AG08395 (cell line): ENCODE measurements at places on chromosomes 16 and 17.

- peak; percentile 62 for DNase-seq
These were observed 1.7 kb upstream of the SLC16A11 start for GRCh38 chr17:7045492-7046126.

- no peak for DNase-seq
These were observed 20.2 kb upstream of the GSE1 start for GRCh38 chr16:85592700-85593493.

GRCh38 chr17:77124192-77124889, 16.4 kb upstream of the SEC14L1 start:
- no peak for DNase-seq

DNA sequence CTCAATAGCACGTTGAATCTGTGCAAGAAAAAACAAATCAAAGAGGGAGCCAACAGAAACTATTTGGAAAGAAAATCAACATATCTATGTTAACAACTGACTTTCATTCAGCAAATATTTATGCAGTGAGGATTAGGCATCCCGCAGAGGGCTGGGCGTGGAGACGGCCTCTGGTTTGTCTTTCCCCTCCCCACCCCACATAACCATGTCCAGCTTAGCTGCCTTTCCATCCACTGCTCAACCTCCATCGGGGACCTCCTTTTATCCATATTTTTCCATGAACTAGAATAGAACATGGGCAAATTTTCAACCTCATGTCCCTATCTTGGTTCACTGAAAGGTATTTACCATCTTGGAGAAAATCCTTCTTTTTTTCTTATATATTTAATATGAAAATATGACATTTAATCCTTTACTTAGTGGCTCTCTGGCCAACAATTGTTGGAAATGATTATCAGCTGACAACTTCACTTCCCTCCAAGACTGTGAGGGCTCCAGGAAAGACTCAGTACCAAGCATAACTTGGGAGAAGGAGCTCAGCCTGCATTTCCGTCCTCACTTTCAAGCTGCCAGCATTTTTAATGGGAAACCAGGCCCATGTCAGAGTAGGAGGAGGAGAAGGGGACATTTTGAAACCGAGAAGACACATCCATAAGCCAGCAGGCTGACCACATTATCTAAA, 462.6 kb upstream of the MAF start:
- no peak for DNase-seq

DNA sequence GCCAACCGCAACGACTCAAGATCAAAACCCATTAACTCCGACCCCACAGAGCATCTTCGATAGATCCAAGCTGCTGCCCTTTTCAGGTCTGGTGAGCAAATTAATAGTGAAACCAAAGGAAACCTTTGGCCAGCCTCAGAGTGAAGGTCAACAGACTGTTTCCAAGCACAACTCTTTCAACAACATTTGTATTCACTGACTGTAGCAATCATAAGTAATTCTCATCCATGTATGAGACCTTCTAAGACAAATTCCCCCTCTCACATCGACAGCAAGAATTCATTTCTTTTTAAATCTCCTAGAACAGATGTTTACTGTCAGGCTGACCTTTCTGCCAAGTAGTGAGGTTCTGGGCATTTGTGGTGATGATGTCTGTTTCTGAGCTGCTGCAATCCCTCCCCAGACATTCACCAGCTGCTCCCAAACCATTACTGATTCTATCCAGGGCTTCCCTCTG, 64.2 kb downstream of the SLC39A11 start:
- peak; percentile 67 for DNase-seq

DNA sequence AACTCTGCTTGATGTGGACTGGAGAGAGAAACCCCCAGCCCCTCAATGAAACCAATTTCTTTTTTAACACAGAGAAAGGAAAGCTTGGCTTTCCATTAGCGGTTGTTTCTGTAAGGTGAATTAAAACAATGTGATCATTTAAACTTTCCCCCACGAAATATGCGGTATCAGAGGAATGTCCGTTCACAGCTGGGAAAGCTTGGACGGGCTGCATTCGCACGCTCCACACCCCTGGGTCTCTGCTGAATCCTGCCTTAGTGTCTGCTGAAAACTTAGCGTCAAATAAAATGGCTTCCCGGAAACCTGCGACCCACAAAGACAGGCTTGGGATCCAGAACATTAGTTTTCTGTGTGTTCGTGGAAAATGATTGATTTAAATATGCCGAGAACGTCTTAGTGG, 71.7 kb downstream of the C16orf95 start:
- no peak for DNase-seq

GRCh38 chr16:22206013-22206841, at the start of gene EEF2K:
TSS of gene EEF2K (plus strand) at chr16:22206278. CDS start at chr16:22225730, 19,452 bp downstream.
- peak; percentile 94 for DNase-seq

GRCh38 chr17:57485566-57485865, 229.2 kb downstream of the MSI2 start:
- DNase-seq: no peak

DNA sequence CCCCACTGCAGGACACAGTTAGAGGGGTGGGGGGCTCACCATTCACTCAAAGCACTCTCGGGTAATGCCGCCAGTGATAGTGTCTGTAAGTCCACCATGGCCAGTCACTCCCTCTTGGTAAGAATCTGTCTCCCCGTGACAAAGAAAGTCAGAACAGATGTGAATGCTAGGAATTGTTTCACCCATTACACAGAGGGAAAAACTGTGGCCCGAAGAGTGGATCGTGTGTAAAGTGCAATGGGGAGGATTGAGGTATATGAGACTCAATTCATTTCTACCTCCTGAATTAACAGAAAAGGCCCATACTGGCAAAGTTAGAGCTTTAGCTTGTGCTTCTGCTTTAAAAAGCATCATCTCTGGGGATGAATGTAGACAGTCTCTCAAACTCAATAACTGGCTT, 17.5 kb upstream of the SLC6A2 start:
- DNase-seq: no peak

- DNase-seq: no peak
These were observed 85.3 kb downstream of the HAPSTR1 start for GRCh38 chr16:9176547-9177418.

DNA sequence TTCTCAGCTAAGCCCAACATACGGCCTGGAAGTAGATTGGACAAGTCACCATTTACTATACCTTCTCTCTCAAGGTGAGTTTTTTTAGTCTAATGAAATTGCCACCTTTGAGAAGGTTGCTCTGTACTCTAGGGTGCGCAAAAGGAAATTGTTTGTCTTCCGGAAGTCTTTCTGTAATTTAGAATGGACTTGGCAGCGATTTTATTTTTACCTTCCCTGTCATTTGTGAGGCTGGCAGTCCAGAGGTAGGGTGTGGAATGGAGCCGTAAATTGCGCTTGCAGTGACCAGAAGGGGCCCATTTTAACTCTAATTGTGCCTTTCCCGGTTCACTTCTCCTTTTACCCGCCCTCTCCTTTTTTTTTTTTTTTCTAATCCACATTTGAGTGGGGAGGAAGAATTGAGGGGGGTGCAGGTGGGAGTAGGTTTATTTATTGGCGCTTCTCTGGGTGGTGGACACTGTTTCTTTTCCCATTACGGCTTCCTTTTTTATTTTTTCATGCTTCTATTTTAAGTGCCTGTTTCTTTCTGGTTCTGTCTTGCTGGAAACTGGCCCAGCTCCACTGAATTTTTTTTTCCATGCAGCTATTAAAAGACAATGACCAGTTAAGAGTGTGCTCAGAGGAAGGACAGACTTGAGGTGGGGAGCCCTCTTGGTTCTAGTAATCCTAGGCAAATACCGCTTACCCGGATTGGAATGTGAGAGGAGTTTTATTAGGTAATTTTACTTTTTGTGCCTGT, 89.7 kb upstream of the CLEC18A start:
- peak; percentile 79 for DNase-seq

DNA sequence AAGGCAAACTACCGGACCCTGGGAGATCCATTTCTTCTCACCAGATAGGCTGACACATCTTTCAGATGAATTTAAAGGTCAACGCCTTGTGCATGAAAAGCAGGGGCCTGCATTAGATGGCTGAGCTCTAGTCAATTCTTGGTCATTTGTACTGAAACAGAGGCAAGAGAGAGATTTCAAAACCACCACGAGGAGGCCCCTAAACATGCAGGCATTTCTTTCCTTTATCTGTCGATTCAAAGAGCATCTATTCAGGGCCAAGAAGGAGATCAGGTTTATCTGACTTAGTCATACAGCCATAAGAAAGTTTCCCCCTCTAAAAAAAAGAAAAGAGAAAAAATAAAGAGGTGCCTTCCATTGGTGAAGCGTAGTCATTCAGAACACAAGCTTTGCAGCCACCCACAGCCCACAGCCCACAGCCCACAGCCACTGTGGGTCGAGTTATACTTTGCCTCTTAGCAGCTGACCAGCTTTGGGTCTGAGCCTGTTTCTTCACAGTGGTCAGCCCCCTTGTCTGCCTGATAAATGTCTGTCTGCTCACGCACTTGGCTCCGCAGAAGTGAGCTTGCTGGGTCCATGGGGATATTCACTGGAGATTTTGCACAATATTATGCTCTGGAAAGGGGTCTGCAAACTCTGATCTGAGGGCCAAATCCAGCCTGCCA, 207.5 kb downstream of the CDH13 start:
- DNase-seq: no peak

- no peak for DNase-seq
These were observed 8.1 kb downstream of the KCNH6 start for GRCh38 chr17:63531022-63531965.

DNA sequence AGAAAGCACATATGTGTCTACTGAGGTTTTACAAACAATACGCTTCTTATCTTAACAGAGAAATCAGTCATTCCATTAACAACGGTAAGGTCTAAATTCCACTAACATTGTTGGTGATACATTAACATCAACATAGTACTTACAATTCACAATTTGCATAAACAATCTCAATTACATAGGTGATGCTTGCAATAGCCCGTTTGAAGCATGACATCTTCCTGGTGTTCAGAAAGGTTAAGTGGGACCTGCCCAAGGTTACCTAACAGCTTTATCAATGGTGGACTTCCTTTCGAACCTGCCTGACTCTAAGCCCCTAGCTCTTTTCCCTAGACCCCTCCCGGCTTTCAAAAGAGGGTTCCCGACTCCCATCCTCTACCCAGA, 699 bp downstream of the FAM222B start:
- DNase-seq: no peak

GRCh38 chr16:27005386-27005785, 61.3 kb upstream of the C16orf82 start:
- DNase-seq: no peak

DNA sequence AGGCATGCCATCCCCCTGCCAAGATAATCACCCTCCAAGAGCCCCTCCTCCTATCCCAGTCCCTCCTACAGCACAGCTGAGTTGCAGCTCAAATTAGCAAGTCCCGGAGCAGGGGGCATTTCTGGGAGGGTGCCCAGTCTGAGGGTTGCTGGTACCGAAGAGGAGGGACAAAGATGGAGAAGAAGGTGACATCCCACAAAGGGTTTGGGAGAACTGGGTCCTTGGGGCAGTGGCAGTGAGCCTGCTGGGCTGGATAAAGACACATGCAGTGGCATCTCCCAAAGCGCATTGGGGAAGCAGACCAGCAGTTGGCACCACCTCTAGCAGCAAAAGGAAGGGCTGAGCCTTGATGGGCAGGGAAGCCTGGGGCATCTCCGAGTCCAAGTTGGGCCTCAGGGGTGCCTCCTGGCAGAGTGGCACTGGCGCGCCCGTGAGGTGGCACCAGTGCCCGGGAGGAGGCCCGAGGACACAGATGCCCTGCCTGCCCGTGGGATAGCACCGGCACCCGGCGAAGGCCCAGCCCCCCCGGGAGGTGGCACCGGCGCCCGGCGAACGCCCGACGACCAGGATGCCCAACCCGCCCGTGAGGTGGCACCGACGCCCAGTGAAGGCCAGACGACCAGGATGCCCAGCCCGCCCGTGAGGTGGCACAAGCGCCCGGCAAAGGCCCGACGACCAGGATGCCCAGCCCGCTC, 622 bp downstream of the TOM1L2 start:
- DNase-seq: no peak

DNA sequence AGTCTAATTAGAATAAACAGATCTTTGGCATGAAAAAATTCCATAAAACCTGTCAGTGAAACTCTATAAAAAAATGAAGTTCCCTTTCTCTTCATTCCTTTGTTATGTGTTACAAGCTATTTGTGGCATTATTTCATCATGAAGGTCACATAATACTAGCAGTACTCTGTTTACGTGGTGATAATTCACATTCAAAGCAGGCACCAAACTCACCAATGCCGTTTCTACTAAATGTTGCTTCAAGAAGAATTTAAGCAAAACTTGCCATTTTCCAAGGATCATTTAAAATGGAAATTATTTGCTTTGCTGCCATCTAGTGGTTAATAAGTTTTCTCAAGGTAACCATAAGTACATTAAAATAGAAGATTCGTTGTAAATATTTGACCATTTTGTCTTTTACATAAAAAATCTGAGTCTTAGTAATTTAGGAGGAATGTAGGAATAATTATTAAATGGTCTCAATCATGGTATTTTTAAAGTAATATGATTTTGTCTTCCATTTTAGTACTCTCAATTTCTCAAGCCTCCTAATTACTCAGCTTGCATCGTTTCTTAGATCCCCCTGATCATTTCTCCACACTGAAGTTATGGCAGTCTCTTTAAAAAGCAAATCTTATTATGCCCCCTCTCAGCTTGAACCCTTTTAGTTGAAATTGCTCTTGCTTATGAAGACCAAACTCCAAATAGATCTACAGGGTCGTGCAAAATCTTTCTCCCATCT, 80.8 kb downstream of the OMG start:
- peak; percentile 68 for DNase-seq

DNA sequence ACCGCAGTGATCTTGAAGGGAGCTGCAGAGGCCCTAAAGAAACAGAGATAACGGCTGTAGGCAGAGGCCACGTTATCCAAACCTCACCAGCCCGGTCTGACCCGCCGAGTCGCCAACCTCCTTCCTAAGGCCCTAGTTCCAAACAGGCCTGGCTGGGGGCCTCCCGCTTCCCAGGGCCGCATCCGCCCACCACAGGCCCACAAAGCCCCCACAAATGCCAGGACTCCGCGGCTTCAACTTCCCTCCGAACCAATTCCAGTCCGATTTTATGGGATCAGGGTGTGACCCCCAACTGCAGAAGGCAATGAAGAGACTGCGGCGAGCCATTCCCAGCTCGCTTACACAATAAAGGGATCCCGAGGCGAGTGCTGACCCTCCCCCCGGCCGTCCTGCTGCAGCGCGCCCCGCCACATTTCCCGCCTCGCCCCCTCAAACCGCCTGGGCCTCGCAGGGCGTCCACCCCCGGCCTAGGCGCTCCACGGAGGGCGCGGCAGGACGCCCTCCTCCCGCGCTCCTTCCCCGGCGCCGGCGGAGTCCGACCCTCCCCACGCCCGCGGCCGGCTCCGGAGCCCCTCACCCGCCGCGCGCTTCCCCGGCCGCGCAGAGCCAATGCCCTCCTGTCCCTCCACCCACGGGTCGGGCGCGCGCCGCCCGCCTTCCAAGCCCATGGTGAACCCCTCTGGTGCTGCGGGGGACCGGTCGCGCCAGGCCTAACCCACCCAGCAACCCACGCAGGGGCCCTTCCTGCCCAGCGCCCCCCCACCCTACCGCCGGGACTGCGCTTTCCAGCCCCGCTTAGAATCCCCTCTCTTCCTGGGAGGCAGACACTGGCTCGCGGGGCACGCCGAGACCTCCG, 926 bp downstream of the MYH10 start:
- DNase-seq: peak; percentile 32
